Urinary bladder (tissue), 4 donors: ENCODE measurements at places on chromosomes 2 and 18. TPM values are rescaled to one million over a fixed set of nuclear protein-coding genes. Genes with fewer than 3 reads are reported as not detected.
A peak's percentile ranks its signal among the peaks of the same experiment; 100 is the strongest.

FAM161A gene
- 2.4 TPM for polyA plus RNA-seq

KCTD1 gene
- 9.7 TPM for polyA plus RNA-seq

GCFC2 gene
- polyA plus RNA-seq, result 14.9 TPM

MAPRE3 gene
- 24.4 TPM for polyA plus RNA-seq

SIX3 gene
- polyA plus RNA-seq, result not detected

HNRNPLL gene
- 28.4 TPM for polyA plus RNA-seq

DNA sequence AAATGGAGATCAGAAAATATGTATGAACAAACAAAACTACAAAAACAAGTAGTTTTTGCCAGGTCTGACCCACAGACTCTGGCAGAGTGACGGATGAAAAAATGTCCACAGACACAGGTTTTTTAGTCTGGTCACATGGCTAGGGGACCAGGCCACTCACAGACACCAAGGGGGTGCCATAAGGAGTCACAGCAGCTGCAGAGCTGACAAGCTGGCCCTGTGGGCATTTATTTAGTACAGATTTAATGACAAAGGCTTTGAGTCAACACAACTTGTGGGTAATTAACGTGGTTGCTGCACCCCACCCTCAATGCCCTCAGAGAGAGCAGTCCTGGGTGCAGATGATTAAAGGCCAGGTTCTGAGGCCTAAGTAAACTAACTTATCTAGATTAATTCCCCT, 76.0 kb downstream of the SH3YL1 start:
- no peak for DNase-seq

DNA sequence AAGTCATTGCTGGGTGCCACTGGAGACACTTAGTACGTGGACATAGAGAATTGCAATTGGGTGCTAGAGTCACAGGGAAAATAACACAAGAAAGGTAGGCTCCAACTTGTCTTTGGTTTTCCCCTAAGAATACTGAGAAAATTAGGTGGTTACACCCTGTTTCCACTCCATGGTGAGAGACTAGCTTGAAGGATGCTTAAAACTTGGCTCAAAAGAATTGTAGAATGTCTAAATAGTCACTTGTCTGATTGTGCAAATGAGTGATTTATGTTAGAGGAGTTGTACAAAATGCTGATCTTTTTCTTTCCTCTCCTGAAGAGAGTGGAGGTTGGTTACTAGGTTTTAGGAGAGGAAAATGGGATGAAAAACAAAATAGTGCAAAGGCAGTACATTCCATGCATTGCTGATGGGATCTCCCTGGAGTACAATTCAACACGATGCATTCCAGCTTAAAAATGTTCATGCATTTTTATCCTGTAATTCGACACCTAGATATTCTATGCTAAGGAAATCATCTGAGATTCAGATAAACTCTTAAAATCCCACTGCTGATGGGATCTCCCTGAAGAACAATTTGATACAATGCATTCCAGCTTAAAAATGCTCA, 2.2 kb upstream of the SERPINB12 start:
- no peak for DNase-seq

GRCh38 chr2:86480105-86480504, 38.9 kb downstream of the KDM3A start:
- DNase-seq, result no peak

- no peak for DNase-seq
Observed at GRCh38 chr2:43438342-43438741, 157.5 kb downstream of the THADA start.

DNA sequence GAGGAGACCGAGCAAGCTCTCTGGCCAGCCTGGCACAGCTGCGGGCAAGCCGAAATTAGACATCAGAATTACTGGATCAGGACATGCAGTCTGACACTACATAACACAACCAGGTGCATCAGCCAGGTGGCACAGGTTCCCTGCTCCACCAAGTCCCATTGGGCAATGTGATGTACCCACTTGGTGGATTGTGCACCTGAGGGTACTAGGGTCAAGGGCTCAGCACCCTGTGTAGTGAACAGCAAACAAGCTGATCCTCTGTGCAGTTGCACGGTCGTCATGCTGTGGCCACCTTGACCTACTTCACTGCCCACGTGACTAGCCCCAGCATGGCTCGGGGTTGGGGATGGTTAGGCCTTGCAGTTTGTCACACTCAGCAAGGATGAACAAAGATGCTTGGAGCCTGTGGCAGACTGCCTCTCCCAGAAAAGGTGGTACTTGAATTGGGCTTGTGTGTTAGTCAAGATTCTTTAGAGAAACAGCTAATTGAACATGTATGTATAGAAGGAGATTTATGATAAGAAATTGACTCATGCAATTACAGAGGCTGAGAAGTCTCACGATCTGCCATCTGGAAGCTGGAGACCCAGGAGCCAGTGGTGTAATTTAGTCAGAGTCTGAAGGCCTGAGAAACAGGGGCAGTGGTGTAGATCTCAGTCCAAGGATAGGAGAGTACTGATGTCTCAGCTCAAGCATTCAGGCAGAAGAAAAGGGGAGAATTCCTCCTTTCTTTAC, 71.4 kb upstream of the TMEM87B start:
- no peak for DNase-seq

DNA sequence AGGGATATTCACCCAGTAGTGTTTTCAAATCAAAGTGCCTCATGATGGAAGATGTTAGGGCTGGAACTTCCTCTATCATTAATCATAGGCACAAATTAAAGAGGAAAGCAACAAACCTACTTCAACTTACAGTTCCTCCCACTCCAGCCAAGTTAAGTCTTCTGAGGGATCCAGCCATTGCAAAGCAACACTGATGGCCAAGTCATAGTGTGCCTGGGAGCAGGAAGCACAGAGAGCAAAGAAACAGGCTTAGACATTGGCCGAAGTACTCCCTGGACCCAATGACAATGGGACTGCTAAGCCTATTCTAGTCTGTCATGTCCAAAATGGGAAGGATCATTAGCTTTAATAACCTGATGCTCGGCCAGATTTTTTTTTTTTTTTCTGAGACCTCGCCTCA, 7.0 kb downstream of the C2orf80 start:
- DNase-seq, result no peak

DNA sequence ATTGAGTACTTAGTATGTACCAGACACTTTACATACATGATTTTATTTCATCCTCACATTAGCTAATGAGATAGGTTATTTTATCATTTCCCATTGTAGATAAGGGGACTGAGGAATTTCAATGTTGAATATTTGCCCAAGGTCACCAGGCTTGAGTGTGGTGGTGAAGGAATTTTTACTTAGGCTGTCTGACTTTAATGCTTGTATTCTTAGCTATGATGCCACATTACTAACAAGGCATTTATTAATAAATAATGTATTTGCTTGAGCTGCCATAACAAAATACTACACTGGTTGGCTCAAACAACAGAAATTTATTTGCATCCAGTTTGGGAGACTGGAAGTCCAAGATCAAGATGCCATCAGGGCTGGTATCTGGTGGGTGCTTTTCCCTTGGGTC, 250.9 kb downstream of the GPD2 start:
- DNase-seq, result no peak

DNA sequence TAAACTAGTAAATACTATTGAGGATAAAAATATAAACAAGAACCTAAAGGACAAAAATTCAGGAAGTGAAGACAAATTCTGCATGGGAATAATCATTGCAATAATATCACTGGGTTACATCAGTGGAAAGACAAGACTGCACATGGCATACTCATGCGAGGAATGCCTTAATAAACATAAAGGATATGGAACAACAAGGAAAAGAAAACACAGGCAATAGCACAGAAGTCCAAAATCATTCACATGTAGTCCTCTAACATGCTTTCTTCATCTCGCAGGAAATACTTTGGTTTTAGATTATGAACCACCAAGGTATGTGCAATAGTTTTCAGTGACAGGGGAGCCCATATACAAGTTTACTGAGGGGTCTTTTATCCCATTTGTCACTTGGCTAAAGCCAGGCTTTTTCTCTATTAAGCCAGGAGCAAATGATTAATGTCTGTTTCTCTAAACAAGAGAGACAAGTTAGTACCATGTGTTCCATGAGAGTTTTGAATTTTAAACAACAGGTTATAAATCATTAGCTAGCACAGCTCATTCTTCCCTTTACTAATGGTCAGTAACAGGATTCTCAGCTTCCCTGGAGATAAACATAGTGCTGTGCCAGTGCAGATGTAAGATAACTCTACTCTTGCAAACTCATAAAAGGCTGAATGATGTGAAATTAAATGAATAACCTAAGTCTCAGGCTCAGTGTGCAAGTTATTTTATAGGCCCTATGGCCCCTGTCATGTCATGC, 353.6 kb upstream of the FSIP2 start:
- peak; percentile 47 for DNase-seq
